GM12865 (cell line): ENCODE measurements at places on chromosomes 7 and 10.
A peak's percentile ranks its signal among the peaks of the same experiment; 100 is the strongest.

DNA sequence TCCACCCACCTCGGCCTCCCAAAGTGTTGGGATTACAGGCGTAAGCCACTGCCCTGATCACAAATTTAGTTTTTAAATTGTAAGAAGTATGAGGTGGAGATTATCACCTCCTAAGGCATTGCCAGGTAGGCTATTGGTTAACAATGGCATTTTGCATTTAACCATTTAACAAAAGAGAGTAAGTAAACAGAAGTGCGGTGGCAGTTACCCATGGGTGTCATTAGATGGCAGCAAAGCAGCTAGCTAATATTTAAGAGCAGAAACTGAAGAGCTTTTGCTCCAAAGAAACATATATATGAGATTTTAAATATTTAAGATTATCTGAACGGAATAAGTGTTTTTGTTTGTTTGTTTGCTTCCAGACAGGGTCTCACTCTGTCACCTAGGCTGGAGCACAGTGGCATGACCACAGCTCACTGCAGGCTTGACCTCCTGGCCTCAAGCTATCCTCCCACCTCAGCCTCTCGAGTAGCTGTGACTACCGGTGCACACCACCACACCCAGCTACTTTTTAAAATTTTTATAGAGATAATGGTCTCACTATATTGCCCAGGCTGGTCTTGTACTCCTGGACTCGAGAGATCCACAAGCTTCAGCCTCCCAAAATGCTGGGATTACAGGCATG lies 325.5 kb upstream of the C7orf33 start:
- DNase-seq: peak; percentile 53

GRCh38 chr10:121531076-121531829 lies 67.0 kb downstream of the FGFR2 start:
- no peak for DNase-seq

DNA sequence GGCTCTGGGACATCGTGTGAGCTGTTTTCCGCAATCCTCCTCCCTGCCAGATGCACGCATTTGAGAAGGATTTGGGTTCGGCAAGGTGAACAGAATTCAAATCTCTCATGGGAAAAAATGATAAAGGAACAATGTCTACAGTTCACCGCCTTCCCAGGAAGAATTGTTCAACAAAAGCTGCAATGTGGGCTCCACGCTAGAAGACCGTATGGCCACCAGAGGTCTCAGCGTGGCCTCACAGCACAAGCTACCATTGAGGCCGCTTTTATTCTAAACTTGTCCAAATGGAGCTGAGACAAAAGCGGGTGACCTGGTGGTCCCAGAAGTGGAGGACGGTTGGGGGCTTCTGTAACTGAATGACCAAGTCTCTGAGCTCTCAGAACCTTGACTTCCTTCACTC lies 733.1 kb downstream of the PARD3 start:
- no peak for DNase-seq

GRCh38 chr7:148903504-148903903 lies 19.4 kb upstream of the EZH2 start:
- no peak for DNase-seq

GRCh38 chr10:35058686-35059085 lies 31.5 kb downstream of the CUL2 start:
- no peak for DNase-seq

DNA sequence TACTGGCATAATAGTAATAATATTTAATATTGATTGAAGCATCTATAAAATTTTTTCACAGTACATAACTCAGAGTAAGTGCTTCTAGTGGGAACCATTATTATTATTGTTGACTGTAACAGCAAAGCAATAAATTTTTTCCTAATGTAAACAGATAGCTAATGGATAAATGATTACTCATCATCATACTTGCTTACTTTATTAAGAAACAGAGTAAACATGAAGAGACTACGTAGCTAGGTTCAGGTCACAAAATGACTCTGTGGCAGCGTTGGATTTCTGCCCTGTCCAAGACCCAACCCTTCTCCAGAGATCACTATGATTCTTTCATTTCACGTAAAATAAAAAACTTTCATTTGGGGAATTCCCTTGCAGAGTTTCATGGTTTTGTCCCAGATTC lies 8.3 kb upstream of the ABCB5 start:
- no peak for DNase-seq

- no peak for DNase-seq
Observed at GRCh38 chr10:29499993-29500537, 134.7 kb downstream of the SVIL start.

- no peak for DNase-seq
Observed at GRCh38 chr10:57094965-57095364, 733.9 kb upstream of the ZWINT start.

DNA sequence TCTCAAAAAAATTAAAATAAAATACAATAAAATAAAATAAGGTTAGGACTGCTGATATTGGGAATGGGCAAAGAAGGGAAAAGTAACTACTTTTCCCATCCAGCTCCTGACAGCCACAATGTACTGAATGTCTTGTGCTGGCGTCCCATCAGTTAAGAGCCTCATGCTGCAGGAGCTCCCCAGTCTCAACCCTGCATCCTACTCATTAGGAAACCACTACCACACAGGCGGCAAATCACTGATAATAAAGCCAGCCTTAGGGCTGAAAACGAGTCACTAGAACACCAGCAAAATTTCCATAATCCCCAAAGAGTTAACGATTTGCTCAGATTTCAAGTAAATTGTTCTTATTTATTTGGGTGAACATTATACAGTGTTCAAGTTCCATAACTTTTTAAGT lies 4.3 kb downstream of the YWHAG start:
- no peak for DNase-seq

DNA sequence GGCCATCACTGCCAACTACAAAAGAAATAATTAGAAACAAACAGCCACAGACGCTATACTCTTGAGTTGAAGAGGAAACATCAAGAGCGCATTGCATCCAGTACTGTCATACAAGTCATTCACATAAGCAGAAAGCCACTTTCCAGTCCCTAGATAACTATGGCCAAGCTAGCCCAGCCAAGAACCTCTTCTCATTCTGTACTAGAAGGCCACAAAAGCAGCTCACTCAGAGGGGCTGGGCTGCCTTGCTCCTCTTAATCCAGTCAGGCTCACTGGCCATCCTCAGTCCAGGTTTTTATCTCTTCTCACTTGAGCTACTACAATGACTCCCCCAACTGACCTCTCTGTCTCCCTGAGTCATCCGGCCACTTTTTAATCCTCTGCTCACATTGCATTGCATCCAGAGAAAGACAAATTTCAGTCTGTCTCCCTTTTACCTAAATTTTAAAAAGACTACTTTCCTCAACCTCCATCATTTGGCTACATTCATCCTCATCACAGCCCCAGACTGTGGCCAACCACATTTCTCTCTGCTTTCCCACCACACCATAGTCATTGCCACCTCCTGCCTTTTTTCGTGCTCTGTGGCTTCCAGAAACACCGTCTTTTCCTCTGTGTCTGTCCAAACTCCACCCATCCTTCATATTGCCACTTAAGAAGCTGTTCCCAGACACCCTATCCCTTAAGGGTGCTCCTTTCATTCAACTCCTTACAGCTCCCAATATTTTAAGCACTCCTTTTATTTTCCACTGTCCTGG lies 25.0 kb downstream of the PPP1R3C start:
- no peak for DNase-seq

GRCh38 chr7:22666732-22667131 lies 60.3 kb upstream of the IL6 start:
- no peak for DNase-seq

- DNase-seq: no peak
Observed at GRCh38 chr7:86930554-86931307, 128.7 kb downstream of the ELAPOR2 start.

- DNase-seq: peak; percentile 81
Observed at GRCh38 chr10:71727105-71727737, 7.6 kb upstream of the C10orf105 start.

DNA sequence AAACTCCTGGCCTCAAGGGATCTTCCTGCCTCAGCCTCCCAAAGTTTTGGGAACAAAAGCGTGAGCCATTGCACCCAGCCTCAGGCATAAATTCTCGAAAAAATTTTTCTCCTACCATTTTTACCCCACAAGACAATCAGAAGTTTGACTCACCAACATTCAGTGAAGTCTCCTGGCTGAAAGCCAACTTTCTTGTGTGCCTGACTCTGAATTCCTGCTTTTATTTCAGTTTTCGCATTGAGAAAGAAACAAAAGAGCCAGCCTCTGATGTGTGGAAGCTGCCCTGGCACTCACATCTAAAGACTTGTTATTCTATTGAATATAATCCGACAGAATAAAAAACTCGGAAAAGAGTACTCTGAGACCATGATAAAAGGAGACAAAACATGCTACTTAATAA lies 402.9 kb downstream of the MAGI2 start:
- DNase-seq: no peak

GRCh38 chr7:92205987-92206386 lies 27.0 kb upstream of the LRRD1 start:
- DNase-seq: no peak

GRCh38 chr10:122021828-122022227 lies 32.9 kb downstream of the TACC2 start:
- no peak for DNase-seq
